Mesothelial cell of epicardium (in vitro differentiated cells): ENCODE measurements at places on chromosomes 4 and X.

DNA sequence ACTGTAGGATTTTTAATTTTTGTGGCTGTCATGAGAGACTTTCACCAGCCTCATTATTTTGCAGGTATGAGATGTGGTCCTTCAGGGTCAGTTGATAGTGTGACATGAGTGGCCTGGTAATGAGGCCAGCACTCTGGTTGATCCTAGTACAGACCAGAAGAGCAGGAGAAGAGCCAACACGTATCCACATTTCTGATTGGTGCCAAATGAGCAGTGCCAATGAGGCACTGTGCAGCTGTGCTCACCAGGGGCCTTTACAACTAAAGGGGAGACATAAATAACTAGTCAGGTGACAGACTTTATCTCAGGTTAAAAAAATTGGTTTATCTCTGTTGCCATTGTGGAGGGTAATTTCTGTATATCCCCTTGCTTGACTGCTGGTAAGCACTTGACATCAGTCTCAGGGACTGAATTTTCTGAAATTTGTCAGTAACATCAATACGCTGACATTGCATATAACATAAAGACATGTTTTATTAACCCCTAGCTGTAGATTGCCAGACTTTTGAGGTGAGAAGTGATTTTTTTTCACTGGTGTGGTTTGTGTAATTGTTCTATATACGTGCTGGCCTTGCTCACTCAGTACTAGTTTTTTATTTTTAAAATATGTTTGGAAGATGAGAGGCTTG, 101.2 kb downstream of the AFF1 start:
- DNase-seq, result no peak
- H3K27ac ChIP-seq, result no peak overlapping the region
- no peaks in the 10 kb centered on the region for H3K27me3 ChIP-seq
- no peaks in the 10 kb centered on the region for H3K36me3 ChIP-seq
- H3K4me1 ChIP-seq, result peaks cover 26% of the 10 kb centered on the region
- H3K4me3 ChIP-seq, result no peak overlapping the region

GRCh38 chr4:109930464-109930863, 17.8 kb downstream of the EGF start:
- no peak overlapping the region for H3K27ac ChIP-seq
- peaks cover 21% of the 10 kb centered on the region for H3K4me1 ChIP-seq
- no peak overlapping the region for H3K4me3 ChIP-seq
- H3K27me3 ChIP-seq, result no peaks in the 10 kb centered on the region

DNA sequence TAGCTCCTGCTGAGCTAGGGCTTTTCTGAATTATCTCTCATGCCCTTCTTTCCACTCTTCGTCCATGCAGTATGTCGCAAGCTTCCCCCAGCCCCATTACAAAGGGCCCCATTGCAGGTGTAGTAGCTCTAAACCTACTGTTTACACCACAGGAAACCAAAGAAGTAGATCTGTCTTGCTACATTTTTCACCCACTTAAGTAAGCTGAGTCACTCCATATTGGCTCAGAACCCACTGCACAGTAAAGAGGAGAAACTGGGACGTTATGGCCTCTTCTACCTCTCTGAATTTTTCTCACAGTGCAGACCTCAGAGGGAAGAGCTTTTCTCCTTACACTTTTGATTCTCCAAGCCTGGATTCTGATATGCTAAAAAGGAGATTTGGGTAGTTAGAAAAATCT, 200.2 kb downstream of the SMARCA1 start:
- no peak overlapping the region for H3K4me3 ChIP-seq
- no peaks in the 10 kb centered on the region for H3K4me1 ChIP-seq
- H3K27me3 ChIP-seq, result no peaks in the 10 kb centered on the region
- DNase-seq, result no peak
- no peak overlapping the region for H3K27ac ChIP-seq

DNA sequence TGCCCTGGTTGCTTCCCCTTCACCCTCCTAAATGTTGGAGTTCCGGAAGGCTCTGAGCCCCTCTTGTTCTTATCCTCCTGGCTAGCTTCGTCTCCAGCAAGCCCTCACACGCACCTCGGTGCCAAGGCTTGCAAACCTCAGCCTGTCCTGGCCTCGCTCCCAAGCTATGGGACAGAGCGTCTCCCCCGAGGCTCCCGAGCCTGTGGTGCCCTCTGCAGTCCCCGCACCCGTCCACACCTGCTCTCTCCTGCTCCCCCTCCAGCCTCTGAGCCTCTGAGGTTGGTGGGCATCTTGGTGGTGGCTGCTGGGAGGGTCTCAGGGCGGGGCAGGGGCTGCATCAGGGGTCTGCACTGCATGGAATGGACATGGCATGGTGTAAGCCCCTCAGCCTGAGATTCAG, 63.2 kb downstream of the TRMT44 start:
- no peak overlapping the region for H3K27ac ChIP-seq
- H3K27me3 ChIP-seq, result no peaks in the 10 kb centered on the region
- no peak overlapping the region for H3K4me3 ChIP-seq
- H3K36me3 ChIP-seq, result no peaks in the 10 kb centered on the region

- no peaks in the 10 kb centered on the region for H3K4me1 ChIP-seq
- DNase-seq, result no peak
- H3K27ac ChIP-seq, result no peak overlapping the region
- no peaks in the 10 kb centered on the region for H3K27me3 ChIP-seq
Measured at GRCh38 chrX:148228521-148228920, 247.4 kb downstream of the FMR1NB start.

GRCh38 chrX:97898798-97899197, 1015.1 kb downstream of the RPA4 start:
- H3K4me3 ChIP-seq, result no peak overlapping the region
- H3K4me1 ChIP-seq, result peaks cover 9% of the 10 kb centered on the region
- H3K27me3 ChIP-seq, result no peaks in the 10 kb centered on the region
- DNase-seq, result no peak
- no peaks in the 10 kb centered on the region for H3K36me3 ChIP-seq

DNA sequence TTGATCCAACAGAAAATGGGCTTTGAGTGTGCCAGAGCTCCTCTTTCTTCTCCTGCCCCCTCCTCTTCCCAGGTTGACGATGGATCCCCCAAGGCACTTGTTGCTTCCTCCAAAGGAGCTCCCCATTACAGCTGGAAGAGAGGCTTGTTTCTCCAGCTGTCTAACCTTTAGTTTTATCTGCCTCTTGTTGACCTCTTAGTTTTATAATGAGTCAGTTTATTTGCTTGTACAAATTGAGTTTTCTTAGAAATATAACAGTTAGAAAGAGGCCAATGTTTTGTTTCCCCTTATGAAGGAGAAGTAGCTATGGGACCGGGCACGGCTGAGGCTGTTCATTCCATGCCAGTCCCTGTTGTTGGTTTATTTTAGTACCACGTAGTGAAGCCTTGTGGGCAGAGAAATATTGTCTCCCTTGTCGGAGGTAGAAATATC, 158.2 kb downstream of the SPRY1 start:
- no peak for DNase-seq
- no peak overlapping the region for H3K4me3 ChIP-seq
- no peaks in the 10 kb centered on the region for H3K27me3 ChIP-seq

- no peak overlapping the region for H3K27ac ChIP-seq
- H3K36me3 ChIP-seq, result peaks cover 4% of the 10 kb centered on the region
- H3K4me3 ChIP-seq, result no peak overlapping the region
- H3K4me1 ChIP-seq, result peaks cover 11% of the 10 kb centered on the region
- DNase-seq, result no peak
- H3K27me3 ChIP-seq, result no peaks in the 10 kb centered on the region
Measured at GRCh38 chrX:105277132-105277531, 56.6 kb upstream of the TEX13A start.

DNA sequence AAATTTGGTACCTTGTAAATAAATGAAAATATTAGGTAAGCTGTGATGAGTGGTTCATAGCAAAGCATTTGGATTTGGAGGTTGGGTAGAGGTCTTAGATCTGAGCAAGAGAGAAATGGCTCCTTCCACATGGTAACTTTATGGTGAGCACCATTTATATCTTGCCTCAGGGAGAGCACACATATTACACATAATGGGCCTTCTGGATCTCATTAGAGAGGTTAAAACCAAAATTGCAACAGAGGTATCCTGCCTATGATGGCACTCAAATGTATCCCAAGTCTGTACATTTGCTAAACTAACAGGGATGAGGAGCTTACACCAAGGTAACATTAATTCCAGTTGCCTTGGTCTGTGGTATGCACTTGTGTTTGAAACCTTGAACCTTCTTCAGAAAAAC, 87.1 kb upstream of the PUDP start:
- peaks cover 9% of the 10 kb centered on the region for H3K4me1 ChIP-seq
- DNase-seq, result no peak
- no peaks in the 10 kb centered on the region for H3K36me3 ChIP-seq
- H3K27ac ChIP-seq, result no peak overlapping the region
- no peaks in the 10 kb centered on the region for H3K27me3 ChIP-seq
- no peak overlapping the region for H3K4me3 ChIP-seq

- no peak for DNase-seq
- no peaks in the 10 kb centered on the region for H3K4me1 ChIP-seq
- peaks cover 17% of the 10 kb centered on the region for H3K27me3 ChIP-seq
- no peaks in the 10 kb centered on the region for H3K36me3 ChIP-seq
Measured at GRCh38 chr4:155032521-155033229, 175.8 kb upstream of the NPY2R start.

GRCh38 chr4:44237643-44238042, 211.0 kb downstream of the KCTD8 start:
- no peaks in the 10 kb centered on the region for H3K27me3 ChIP-seq
- no peak overlapping the region for H3K27ac ChIP-seq
- H3K4me3 ChIP-seq, result no peak overlapping the region
- no peaks in the 10 kb centered on the region for H3K36me3 ChIP-seq
- H3K4me1 ChIP-seq, result no peaks in the 10 kb centered on the region

DNA sequence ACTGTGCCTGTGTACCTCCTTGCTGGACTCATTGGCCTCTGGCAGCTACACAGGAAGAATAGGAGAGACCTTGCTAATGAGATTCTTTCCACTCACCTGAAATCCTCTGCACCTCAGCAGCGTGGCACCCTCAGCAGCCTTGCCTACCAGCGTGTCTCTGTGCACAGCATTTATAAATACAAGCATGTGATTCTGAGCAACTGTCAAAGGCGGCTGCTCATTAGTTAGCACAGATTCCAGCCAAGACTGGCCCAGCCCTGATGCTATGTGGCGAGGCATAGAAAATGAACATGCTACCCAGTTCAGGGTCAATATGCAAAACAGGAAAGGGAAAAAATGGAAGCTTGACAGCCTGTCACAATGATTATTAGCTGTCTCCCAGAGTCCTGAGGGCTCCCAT, 298.0 kb downstream of the C4orf33 start:
- no peak overlapping the region for H3K27ac ChIP-seq
- H3K4me1 ChIP-seq, result no peaks in the 10 kb centered on the region
- H3K4me3 ChIP-seq, result no peak overlapping the region
- H3K36me3 ChIP-seq, result no peaks in the 10 kb centered on the region

DNA sequence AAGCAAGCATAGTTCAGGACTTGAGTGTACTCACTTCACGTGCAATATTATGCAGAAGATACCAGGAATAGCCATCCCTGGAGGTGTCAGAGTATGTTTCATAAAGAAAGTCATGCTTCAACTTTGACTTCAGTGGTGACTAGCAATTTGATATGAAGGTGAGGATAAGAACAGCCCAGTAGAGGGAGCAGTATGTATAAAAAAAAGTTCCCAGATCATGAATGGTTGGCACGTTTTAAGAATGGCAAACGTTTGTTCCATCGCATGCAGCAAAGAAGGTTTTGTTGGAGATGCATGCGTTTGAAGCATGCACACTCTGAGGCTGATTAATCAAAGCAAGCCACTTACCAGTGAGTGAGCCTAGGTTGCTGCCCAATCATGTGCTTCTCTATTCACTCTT, 33.5 kb upstream of the SLITRK4 start:
- no peaks in the 10 kb centered on the region for H3K4me1 ChIP-seq
- H3K27ac ChIP-seq, result no peak overlapping the region
- H3K36me3 ChIP-seq, result no peaks in the 10 kb centered on the region
- no peak overlapping the region for H3K4me3 ChIP-seq
- peaks cover 2% of the 10 kb centered on the region for H3K27me3 ChIP-seq

GRCh38 chr4:68883870-68884269, 67.7 kb downstream of the UGT2A3 start:
- H3K27ac ChIP-seq, result no peak overlapping the region
- H3K27me3 ChIP-seq, result no peaks in the 10 kb centered on the region
- H3K36me3 ChIP-seq, result no peaks in the 10 kb centered on the region
- DNase-seq, result no peak
- no peak overlapping the region for H3K4me3 ChIP-seq

DNA sequence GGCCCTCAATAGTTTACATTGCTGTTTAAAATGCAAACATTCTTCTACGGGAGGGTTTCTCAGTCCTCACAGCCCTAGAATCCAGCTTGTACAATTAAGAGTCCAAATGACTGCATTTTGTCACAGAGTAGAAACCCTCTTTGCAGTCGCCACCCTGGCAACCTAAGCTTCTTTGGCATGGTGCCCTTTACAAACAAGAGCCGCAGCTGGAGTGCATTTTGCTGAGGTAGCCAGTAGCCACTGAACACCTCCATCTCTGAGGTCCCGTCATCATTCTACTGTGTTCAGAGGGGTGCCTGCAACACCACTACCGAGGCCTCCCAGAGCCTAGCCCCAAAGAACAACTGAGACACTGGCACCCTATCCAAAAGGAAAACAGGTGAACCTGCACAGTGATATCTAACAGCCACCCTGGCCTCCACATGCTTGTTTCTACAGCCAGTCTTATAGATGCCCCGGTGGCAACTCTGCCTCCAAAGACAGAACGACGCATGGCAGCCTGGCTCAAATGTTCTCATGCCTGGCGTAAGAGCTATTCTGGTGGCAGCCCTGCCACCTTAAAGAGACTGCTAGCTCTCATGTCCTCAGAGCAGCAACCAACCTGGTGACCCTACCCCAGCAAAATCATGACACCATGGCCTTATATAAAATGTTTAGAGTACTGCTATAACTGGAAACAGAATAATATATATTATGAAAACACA, 801.9 kb downstream of the TECRL start:
- no peak for DNase-seq
- no peak overlapping the region for H3K27ac ChIP-seq
- no peaks in the 10 kb centered on the region for H3K36me3 ChIP-seq
- peaks cover 3% of the 10 kb centered on the region for H3K4me1 ChIP-seq

- DNase-seq, result no peak
- H3K4me1 ChIP-seq, result peaks cover 44% of the 10 kb centered on the region
- peaks cover 34% of the 10 kb centered on the region for H3K36me3 ChIP-seq
- no peaks in the 10 kb centered on the region for H3K27me3 ChIP-seq
- H3K27ac ChIP-seq, result no peak overlapping the region
Measured at GRCh38 chr4:10108818-10109783, 7.5 kb downstream of the WDR1 start.

- peaks cover 13% of the 10 kb centered on the region for H3K4me1 ChIP-seq
- no peak for DNase-seq
- no peaks in the 10 kb centered on the region for H3K36me3 ChIP-seq
- H3K27ac ChIP-seq, result no peak overlapping the region
- no peak overlapping the region for H3K4me3 ChIP-seq
Measured at GRCh38 chr4:121198251-121198650, 34.1 kb upstream of the TNIP3 start.
